ENCODE measurements at places on chromosomes 7 and 10.

DNA sequence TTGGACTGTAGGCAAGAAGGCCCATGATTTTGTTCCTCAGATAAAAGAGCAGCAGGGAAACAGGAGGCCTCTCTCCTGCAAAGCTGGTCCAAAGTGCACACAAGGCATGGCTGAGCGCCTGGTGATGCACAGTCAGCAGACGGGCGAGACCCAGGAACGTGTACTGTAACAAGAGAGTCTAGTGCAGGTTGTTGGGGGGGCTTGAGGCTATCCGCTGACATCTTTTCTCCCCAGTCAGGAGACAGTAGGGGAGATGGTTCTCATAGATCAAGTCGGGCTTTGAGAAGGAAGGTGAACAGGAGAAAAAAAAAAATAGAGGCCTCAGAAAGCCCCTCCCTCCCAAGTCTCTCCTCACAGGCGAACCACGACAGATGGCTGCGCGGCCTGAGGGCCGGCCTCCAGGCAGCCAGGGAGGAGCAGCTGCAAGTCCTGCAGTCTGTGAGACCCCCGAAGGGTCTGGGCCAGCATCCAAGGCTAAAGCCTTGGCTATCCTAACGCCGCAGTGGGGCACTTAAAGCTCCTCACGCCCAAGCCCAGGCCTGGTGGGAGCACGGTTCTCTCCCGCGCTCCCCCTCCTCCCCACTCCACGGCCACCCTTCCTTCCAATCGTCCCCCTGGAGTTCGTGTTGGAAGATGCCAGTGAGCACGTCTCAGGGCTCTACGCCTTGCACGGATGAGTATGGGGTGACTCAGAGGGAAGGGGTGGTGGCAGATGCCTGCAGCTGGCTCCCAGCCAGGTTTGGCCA lies 68.3 kb downstream of the PRKAG2 start:
- DNase-seq, result peak; percentile 76

GRCh38 chr10:11338160-11338844 lies 273.1 kb downstream of the USP6NL start:
- no peak for DNase-seq

DNA sequence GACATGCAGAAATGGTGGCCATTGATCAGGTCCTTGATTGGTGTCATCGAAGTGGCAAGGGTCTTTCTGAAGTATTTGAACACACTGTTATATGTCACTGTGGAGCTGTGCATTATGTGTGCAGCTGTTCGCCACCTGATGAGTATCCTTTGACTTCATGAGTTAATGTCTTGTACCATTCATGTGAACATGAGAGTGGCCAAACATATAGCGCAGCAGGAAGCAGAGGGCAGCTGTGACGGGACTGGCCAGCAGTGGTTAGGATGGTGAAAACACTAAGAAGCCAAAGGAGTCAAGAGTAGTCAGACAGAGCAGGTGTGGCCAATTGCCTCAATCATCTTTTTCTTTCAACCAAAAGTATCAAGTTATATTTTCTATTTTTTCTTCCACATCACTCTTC lies 167.4 kb downstream of the IMMP2L start:
- no peak for DNase-seq

DNA sequence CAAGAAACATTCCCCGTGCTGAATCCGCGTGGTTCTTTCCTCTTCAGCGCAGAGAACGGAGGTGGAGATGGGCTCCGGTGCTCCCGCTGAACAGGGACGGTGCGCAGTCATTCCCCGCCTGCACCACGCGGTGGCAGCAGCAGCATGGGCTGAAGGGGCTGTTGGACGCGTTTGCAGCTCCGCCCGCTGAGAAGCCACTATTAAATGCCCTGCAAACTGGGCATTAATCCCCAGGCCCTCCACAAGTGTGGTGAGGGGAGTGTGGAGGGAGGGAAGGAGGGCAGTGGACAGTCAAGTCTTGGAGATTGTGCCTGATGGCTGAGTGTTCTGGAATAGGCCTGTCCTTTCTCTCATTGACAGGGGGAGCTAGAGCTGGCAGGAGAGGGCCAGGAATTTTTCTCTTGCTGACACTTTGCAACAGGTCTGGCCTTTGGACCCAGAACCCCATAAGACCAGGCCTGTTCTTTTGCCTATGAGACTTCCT lies 240.2 kb upstream of the INHBA start:
- DNase-seq, result peak; percentile 86

Data from suppressor macrophage (primary cell).